ENCODE measurements at places on chromosomes 3 and 15.
A peak's percentile ranks its signal among the peaks of the same experiment; 100 is the strongest.

GRCh38 chr15:69628256-69629093 is 175.9 kb downstream of the RPLP1 start:
- DNase-seq: peak; percentile 4

DNA sequence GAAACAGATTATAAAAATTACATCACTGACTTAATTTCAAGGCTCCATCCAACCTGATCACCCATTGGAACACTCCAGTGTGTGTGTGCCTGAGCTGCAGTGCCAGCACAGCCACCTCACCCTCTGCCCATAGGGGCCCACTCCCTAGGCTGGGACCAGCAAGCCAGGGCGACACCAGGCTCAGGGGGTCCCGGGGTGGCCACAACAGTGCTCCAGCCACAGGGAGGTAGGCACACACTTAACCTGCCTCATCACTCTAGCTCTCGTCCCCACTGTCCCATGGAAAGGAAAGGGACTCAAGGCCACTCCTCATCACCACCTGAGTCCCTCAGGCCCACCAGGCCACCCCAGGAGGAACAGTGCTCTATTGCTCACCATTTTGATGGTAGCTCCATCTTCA is 24.9 kb downstream of the ZXDC start:
- no peak for DNase-seq

- DNase-seq: no peak
These were observed 6.1 kb downstream of the ZBTB47 start for GRCh38 chr3:42659451-42660130.

GRCh38 chr3:131453533-131453932 is 49.2 kb downstream of the MRPL3 start:
- DNase-seq: no peak

DNA sequence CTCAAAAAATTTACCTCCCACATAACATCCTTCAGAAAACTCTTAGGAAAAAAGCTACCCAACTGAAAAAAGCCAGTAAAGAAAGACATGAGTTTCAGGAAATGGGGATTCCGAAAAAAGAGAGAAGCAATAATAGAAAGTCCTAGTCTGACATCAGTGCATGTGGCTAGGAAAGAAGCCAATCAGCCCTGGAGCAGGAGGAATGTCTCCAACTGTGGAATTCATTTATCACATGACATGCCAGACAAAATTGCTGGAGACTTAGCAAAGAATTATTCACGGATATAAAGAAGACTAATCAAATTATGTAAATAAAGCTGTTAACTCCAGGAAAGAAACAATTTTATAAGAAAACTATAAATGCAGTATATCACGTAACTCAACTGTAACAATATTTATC is 258.9 kb upstream of the RARB start:
- no peak for DNase-seq

GRCh38 chr3:174532216-174532615 is 326.9 kb upstream of the NAALADL2 start:
- no peak for DNase-seq

GRCh38 chr3:23869977-23870662 is 46.7 kb downstream of the NKIRAS1 start:
- no peak for DNase-seq
